NCI-H1092 treated with DMSO at 0.1 percent for 48 hours (cell line): ENCODE measurements at places on chromosomes 3 and 15.

- peak; percentile 49 for DNase-seq
These were observed 63.2 kb downstream of the HCN4 start for GRCh38 chr15:73305331-73306211.

DNA sequence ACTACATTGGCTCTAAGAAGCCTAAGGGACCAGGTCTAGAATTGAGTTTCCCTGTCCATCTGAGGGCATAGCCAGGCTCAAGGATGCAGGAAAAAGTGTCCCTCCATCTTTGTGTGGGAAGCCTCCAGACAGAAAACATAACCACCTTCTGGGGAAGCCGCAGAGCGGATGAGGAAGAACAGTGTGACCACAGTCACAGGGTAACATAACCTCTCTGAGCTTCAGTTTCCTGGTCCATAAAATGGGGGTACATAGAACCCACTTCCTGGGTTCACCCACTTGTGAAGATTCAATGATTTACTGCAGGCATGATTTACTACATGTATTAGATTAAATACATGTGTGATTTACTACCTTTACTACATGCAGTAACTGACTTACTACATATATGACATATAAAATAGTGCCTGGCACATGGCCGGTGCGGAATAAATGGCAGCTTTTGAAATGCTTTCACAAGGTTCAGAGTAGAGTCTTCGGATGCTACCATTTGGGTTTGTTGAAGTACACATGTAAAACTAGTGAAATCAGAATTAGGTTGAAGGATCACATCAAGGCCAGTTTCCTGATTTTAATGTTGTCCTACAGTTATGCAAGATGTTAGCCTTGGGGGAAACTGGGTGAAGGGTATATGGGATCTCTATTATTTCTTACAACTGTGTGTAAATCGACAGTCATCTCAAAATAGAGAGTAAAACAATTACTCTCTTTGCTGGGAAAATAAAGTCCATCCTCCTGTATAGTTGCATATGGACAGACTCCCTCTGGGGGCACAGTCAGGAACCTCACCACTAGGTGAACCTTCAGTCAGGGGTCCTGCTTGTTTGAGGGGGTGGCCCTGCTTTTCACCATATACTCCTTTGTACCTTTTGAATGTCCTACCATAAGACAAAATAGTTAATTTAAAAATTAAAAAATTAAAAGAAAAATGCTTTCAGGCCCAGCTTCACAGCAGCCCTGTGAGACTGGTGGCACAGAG, 86.0 kb downstream of the SEMA5B start:
- DNase-seq, result no peak

DNA sequence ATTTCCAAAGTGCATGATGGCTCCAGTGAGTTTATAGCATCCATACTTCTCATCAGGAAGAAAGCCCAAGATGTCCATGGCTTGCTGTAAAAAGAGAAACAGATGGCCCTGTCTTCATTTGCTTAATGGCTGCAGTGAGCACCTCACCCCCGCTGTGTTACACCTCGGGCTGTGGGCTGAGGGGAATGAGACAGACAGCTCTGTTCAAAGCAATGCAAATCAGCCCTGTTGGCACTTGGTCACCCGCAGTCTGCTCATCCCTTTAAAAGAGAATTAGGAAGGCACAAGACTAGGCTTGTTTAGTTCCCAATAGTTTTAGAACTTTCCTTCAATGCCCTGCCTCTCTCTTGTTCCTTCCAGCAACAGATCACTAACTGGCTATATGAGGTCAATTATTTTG, 25.2 kb downstream of the MYH15 start:
- no peak for DNase-seq

- DNase-seq, result no peak
These were observed 484.3 kb downstream of the DIPK2A start for GRCh38 chr3:144455841-144456440.

DNA sequence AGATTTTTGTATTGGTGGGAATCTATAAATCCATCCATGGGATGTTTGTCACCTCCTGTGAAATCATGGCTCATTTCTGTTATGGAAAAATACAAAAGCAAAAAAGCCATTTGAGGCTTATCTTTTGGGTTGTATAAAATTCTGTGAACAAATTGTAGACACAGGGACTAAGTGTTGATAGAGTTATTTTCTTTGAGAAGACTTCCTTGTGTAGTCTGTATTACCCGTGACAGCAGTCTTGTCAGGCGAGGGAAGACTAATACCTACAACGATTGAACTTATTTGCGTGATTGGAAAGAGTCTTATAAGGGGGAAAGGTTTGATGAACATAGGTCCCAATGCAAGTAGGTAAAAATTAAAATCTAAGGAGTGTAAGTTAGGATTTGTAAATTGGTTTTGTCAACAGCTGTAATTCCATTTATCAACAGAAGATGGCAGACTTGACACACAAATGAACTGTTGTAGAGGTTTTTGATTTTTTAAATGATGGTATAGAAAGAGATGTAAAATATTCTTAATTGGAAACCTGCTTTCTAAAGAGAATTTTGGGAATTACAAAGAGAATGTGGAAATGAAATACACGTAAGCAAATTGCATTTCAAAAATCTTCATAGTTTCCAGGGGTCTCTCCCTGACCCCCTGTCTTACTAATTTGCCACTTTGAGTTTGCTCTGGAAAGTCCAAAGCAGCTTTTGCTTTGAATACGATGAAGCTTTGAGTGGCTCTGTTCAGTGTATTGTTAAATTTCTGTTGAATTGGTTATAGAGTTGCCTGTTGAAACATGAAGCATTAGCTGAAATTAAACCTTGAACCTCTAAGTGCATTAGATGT, 33.2 kb downstream of the SLC25A26 start:
- DNase-seq, result peak; percentile 10

DNA sequence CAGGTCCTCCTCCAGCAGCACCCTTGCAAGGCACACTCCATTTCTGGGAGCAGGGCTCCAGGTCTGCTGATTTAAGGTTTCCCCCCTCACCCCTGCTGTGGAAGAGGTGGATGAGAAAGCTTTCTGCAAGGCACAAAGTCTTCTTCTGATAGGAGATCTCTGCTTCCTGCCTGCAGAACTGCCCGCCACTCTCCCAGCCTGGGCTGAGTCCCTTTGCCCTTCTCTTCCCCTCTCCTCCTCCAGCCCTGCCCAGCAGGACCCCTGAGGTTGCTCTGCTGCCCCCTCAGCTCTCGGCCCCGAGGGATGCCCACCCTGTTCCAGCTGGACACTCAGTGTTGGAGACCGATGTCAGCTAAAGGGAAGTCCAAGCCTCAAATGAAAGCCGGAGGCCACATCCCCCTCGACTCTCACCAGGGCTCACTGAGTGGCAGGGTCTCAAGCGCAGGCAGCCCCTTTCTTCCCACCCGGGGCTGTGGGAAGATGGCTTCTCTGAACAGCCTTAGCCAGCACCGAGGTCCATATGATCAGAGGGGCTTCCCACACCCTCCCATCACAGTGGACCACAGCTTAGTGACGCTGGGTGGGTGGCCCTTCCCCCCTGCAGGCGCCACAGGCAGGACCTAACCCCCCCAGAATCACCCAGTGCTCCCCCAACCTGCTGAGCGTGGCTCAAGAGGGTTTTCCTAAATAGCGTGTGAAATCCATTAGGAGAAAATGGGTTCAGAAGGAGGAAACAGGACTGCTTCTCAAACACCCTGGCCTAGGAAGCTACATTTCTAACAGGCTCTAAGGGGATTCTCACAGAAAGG, 4.0 kb downstream of the ATP10A start:
- no peak for DNase-seq
